Stimulated activated CD8-positive, alpha-beta memory T cell treated with anti-CD3 and anti-CD28 coated beads, Interleukin-4, amount 100 ng/mL, for 4 hours (primary cell): ENCODE measurements at places on chromosomes 6 and 20.

DNA sequence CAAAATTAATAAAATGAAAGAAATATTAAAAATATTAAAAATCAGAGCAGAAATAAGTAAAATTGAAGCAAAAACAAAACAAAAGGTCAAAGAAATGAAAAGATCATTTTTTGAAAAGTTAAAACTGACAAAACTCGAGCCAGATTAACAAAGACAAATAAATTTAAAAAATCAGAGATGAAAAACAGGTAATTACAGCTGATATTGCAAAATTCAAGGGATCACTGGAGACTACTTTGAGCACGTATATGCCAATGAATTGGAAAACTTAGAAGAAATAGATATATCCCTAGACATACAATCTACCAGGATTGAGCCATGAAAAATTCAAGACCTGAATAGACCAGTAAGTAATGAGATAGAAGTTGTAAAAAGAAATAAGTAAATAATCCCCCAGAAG, 446.2 kb upstream of the EYS start:
- no peak for DNase-seq

DNA sequence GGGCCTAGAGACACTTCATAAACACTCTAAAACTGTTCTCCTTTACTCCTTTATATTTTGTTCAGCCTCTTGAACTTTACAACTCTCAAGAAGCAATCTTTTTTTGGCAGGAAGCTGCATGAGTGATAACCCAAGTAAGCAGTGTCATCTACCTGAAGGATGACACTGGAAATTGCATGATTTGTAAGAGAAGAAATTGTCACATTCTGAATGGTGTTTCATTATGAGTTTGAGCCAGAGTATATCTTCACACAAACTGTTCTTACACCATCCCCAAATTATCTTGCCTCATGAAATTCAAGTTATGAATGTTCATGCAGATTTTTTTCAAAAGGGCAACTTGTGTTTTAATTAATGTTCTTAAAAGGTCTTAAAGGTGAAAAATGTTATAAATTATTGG, 799.3 kb downstream of the TBC1D32 start:
- no peak for DNase-seq

GRCh38 chr6:43228951-43229802, at the start of gene DNPH1:
Gene DNPH1, minus strand, starts transcription at chr6:43229481. Its CDS starts 25 bp downstream, at chr6:43229456.
- DNase-seq = peak; percentile 41

GRCh38 chr6:45300736-45301135, 27.4 kb upstream of the RUNX2 start:
- no peak for DNase-seq

GRCh38 chr6:98590997-98591396, 243.4 kb upstream of the POU3F2 start:
- no peak for DNase-seq

- DNase-seq = no peak
These were observed 12.2 kb upstream of the PTGIS start for GRCh38 chr20:49579874-49580812.

- no peak for DNase-seq
These were observed 30.7 kb downstream of the TUBB2B start for GRCh38 chr6:3196770-3197169.

DNA sequence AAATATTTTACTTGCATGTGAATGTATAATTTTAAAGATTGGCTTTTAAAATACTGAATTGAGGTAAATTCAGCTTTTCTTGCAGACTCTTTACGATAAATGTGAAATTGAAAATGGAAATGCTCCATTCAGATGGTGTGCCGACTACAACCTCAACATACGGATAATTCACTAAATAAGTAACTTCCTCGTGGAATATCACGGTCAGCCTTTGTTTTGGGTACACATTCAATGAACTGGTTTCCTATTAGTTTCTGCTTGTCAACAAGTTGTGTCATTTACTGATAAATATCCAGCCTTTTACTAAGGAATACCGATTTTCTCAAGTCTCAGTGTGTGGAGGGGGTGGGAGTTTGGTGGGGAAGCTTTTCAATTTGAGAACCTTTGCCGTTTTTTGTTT, 2.4 kb upstream of the IRF4 start:
- no peak for DNase-seq

DNA sequence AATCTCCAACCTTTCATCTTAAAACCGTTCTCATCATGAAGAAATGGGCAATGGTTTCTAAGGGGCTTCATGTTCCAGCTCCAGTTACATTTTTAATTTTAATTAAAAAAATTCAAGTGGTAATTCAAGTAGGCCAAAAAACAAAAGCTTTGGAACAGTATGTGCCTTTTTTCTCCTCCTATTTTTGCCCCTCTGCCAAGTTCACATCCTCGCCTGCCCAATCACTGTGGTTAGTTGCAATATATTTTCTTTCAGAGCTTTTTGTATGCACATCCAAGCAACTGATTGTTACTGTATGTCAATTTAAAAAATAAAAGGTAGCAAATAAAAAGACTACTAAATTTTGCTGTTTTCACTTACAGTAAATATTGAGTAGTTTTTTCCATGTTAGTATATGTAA, 99.8 kb upstream of the B3GAT2 start:
- no peak for DNase-seq

GRCh38 chr6:56933650-56934049, 21.3 kb upstream of the BEND6 start:
- no peak for DNase-seq

DNA sequence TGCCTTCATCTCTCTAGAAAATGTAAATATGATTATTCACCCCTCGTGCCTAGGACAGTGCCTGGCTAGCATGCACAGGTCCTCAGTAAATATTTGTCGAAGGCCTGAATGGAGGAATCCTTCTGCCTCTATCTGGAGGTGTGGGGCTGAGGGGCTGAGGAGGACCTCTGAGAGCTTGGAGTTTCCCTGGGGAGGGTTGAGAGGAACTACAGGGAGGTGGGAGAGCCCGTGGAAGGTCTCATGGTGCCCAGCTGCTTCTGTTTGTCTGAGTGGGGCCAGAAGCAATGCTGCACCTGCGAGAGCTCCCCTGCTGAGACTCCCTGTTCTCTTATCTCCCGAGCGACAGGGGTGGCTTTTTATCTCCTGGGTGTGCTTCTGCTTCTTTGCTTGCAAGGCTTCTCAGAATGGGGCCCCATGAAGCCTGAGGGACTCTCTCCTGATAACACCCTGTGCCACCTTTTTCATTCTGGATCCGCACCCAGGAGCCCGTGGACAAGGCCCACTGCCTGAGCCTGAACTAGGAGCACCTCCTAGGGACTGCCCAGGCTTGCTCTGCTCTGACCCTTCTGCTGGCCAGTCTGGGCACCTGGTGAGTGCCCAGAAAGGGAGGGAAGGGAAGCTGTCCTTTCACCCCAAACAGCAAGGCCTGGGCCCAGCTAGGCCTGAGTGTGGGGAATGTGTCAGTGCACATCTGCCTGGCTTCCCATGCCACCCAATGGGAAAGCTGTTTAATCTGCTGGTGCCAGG, 2.4 kb downstream of the SLC29A1 start:
- DNase-seq = no peak

DNA sequence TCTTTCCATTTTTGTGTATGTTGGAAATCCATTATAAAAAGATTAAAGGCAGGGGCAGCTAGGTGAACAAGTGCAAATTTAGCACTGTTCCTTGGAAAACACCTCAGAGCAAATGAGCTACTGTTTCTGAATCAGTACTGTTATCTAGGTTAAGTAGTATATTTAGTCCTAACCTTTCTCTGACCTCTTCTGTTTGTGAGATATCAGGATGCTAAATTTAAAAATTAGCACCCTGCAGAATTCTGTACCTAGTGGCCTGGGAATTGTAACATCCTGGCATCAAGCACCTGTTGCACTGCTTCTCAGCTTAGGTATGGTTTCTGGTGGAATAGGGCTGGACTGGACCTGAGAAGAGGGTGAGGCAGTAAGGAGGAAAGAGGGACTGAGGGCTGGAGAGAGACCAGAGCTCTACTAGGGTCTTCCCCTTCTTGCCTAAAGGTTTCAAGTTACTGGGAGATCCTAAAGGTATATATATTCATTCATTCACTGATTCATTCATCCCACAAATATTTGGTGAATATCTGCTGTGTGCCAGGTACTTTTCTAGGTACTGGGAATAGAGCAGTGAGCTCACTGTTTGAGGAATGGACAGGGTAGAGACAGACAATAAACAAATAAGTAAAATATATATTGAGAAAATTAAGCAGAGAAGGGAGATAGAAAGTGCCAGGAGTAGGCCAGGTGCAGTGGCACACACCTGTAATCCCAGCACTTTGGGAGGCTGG, 5.2 kb downstream of the ZNF76 start:
- no peak for DNase-seq

- DNase-seq = no peak
These were observed 34.1 kb downstream of the EZR start for GRCh38 chr6:158785036-158785435.

GRCh38 chr6:92259171-92259570, 1160.2 kb downstream of the EPHA7 start:
- no peak for DNase-seq

DNA sequence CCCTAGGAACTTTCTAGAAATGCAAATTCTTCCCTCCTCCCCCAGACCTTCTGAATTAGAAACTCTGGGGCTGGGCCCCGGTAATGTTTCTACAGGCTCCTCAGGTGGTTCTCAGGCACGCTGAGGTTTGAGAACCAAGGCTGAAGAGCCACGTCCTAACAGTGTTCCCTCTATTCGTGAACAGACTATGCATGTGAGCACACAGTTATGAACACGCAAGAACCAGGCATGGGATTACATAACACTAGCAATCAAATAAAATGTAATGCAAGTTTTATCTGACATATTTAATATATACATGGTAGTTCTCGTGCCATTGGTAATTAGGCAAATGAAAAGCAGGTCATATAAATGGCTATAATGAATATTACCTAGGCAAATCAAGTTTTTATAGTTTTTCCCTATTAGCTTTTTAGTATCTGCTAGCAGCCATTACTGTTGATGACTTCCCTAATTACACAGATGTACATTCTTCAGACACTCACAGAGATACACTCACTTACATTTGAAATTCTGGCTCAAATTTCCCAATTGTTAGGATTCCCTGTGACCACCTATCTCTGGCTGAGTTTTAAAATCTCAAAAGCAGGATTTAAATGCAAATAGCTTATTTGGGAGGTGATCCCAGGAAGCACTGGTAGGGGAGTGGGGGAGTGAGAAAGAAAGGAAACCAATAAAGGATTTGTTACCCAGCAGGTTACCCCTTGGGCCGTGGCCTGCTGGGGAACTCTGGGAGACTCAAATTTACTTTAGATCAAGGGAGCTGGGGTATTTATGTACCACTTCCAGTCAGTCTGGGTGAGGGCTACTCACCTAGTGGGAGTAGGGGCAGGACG, 104.1 kb downstream of the TCP11 start:
- DNase-seq = no peak

DNA sequence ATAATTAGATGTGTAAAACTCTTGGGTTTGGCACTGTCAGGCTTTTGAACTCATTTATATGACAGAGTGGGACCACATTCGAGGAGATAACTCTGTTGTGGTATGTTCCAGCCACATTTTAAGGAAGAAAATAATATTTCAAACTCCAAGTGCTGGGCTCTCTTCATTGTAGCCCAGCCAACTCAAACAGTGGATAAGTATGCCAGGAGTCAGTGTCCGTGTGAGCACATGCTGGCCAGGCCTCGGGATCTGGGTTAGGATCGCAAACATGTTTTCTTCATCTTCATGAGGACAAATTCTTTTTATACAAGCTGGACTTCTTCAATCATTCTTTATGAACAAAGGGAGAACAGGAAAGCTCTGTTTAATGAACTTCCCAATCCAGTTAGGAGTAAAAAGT, 497.5 kb downstream of the MAFB start:
- no peak for DNase-seq

DNA sequence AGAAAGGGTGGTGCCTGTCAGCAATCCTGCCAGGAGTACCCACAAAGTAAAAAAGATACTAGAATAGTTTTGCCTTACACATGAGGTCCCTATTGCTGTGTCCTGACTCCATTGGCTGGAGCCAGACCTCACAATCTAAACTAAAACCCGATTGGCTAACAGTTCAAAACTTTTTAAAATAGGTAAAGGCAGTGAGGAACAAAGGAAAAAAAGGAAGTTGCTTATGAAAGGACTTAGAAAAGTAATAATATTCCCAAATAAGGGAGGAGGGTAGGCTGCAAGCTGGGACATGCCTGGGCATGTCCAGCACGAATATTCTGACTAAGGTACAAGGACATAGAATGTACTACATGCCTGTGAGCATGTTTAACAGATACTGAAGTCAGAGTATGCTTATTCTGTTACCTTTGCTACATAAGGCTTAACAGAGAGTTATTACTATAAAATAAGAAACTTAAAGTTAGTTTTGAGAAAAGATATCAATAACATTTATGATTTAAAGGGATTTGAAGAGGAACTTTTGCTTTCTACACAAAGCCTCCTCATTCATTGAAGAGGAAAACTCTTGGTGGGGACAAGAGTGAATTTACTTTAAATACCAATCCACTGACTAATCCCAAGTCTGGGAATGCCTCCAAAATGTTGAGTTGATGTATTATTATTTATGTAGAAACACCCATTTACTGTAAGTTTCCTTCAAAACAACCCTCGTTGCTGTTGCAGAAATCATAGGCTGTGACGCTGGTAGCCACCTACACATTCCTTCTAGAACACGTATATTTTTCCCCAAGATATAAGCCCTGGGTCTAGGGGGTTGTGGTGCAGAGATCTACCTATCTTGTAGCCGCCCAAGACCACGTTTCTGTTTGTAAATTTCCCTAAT, 8.2 kb upstream of the MTHFD1L start:
- DNase-seq = no peak

GRCh38 chr6:43715056-43715788, 27.6 kb upstream of the MRPS18A start:
- DNase-seq = no peak

DNA sequence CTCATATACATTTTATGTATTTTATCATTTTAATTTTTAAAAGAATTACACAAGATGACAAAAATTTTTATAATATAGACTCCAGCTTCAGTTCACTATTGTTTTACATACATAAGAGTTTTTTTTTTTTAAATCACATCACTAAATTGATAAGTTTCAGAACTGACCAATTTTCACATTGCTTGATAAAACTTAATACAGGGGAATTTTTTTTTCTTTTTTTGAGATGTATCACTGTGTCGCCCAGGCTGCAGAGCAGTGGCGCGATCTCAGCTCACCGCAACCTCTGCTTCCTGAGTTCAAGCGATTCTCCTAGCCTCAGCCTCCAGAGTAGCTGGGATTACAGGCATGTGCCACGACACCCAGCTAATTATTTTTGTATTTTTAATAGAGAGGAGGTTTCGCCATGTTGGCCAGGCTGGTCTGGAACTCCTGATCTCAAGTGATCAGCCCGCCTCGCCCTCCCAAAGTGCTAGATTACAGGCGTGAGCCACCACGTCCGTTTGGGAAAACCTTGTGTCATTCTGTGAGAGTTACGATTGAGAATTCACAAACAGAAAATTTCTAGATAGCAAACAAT, 36.6 kb upstream of the BTN3A2 start:
- no peak for DNase-seq

- no peak for DNase-seq
These were observed 60.3 kb downstream of the RGS17 start for GRCh38 chr6:153070756-153071155.
